CD4-positive, alpha-beta memory T cell (primary cell): ENCODE measurements at places on chromosomes 5 and 9.

DNA sequence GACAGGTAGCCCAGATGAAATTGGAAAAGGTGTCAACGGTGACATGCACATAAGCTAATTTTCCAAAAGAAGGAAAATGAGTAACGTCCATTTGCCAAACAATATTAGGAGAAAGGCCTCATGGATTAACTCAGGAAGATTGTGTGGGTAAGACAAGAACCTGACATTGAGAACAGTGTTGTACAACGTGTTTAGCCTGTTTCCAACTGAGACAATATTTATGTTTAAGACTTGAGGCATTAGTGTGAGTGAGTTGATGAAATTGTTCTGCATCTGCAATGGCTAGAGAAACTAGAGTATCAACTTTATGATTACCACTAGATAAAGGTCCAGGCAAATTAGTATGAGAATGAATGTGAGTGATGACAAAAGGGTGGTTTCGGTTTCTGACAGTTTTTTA is 191.3 kb upstream of the RAI14 start:
- H3K36me3 ChIP-seq, result no peaks in the 10 kb centered on the region
- no peaks in the 10 kb centered on the region for H3K4me1 ChIP-seq
- no peak for DNase-seq

GRCh38 chr5:137478043-137478442 is 21.1 kb downstream of the SPOCK1 start:
- no peak overlapping the region for H3K27ac ChIP-seq
- H3K4me1 ChIP-seq, result no peaks in the 10 kb centered on the region
- no peaks in the 10 kb centered on the region for H3K27me3 ChIP-seq
- H3K4me3 ChIP-seq, result no peak overlapping the region

GRCh38 chr9:111148052-111149017 is 110.1 kb upstream of the LPAR1 start:
- H3K36me3 ChIP-seq, result no peaks in the 10 kb centered on the region
- H3K4me3 ChIP-seq, result no peak overlapping the region
- H3K4me1 ChIP-seq, result no peaks in the 10 kb centered on the region
- H3K27me3 ChIP-seq, result no peaks in the 10 kb centered on the region
- no peak overlapping the region for H3K27ac ChIP-seq

GRCh38 chr9:100277166-100277979 is 75.4 kb downstream of the TEX10 start:
- H3K27ac ChIP-seq, result no peak overlapping the region
- no peaks in the 10 kb centered on the region for H3K27me3 ChIP-seq
- DNase-seq, result no peak
- H3K36me3 ChIP-seq, result no peaks in the 10 kb centered on the region
- no peak overlapping the region for H3K4me3 ChIP-seq

DNA sequence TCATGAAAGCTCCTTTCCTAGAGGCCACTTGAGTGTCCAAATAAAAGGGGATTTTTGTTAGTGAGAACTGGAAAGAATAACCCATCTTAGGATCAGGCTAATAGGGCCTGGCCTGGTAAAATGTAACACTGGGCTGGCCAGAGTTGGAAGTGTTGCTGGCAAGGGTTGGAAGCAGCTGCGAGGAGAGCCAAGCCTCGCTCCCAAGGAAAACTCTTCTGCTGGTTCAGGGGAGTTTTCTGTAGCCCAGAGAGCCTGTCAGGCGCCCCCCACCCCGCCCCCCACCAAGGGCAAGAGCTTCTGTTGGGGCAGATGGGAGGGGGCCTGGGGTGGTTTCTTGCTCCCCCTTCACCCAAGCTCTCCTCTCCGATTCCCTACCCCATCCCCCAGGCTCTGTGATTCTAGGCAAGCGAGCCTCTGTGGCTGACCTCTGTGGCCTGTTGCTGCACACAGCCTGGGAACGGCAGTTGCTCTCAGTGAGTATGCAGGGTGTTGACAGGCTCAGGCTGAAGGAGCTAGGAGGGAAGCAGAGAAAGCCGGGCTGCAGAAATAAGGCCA is 547.8 kb downstream of the CCDC171 start:
- H3K4me1 ChIP-seq, result no peaks in the 10 kb centered on the region
- no peak overlapping the region for H3K27ac ChIP-seq
- no peaks in the 10 kb centered on the region for H3K36me3 ChIP-seq
- no peaks in the 10 kb centered on the region for H3K27me3 ChIP-seq
- no peak for DNase-seq
- H3K4me3 ChIP-seq, result no peak overlapping the region

- no peaks in the 10 kb centered on the region for H3K27me3 ChIP-seq
- H3K4me1 ChIP-seq, result peaks cover 10% of the 10 kb centered on the region
- H3K4me3 ChIP-seq, result no peak overlapping the region
- no peaks in the 10 kb centered on the region for H3K36me3 ChIP-seq
- no peak overlapping the region for H3K27ac ChIP-seq
- no peak for DNase-seq
Measured at GRCh38 chr9:3733039-3733408, 207.2 kb upstream of the RFX3 start.
